ENCODE measurements at places on chromosomes 7 and 10. TPM values are rescaled to one million over a fixed set of nuclear protein-coding genes. Genes with fewer than 3 reads are reported as not detected.
A peak's percentile ranks its signal among the peaks of the same experiment; 100 is the strongest.

- no peak for DNase-seq
Measured at GRCh38 chr10:119444866-119445265, 97.7 kb downstream of the RGS10 start.

- DNase-seq = peak; percentile 29
Measured at GRCh38 chr10:35517431-35518181, 87.5 kb upstream of the GJD4 start.

DNA sequence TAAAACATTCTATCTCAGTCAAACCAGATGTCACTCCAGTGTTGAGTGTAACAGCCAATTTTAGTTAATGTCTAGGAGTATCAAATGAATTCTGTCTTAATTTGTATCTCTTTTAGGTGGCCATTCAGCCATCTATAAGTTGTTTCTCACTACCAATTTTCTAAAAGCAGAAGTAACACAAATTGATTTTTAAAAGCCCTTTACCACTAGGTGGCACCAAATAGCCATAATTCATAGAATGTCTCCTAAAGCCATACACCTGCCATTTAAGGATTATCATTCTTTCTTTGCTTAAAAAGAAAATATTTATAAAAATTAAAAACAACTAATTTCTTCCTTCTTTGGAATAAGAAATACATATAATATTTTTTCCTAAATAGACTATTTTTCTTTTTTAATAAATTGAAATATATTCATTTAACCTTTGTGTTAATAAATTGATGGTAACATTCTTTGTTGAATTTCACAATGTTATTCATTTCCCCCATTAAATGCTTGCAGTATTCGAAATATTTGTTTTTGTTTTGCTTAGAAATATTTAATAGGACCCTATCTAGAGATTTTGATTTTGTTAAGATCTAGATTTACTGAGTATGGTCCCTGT lies 107.8 kb upstream of the PPP1R3A start:
- peak; percentile 65 for DNase-seq

DNA sequence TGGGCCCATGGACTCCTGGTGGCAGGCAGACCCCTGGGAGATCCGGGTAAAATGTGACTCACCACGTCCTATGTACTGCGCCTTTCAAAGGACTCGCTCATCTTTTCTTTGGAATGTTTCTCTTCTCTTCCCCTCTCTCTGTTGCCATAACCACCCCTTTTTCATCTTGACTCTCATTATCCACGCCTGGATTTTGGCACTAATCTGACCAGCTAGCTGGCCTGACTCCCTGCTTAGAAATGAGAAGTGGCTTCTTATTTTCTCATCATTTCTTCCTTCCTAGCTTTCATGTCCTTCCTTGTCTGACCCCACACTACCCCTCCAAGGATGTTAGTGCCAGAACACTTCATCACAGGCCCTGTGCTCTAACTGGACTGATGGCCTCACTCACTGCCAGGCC lies 98.0 kb upstream of the FAM171A1 start:
- DNase-seq = no peak

DNA sequence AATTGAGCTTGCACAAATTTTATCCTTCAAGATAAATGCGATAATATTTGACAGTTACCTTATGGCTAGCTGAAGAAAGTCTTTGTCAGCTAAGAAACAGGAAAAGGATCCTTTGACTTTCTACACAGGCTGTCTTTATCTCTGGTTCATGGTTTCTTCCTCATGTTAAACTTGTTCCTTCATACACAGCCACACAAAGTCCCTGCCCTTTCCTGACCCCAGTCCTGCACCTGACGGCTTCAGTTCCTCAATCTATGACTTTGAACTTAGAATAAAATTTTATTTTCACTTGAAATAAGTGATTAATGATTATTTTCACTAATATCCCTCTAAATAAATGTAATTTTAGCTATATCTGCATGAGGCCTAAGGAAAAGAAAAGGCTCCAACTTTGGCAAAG lies 77.8 kb upstream of the PRSS1 start:
- no peak for DNase-seq

DNA sequence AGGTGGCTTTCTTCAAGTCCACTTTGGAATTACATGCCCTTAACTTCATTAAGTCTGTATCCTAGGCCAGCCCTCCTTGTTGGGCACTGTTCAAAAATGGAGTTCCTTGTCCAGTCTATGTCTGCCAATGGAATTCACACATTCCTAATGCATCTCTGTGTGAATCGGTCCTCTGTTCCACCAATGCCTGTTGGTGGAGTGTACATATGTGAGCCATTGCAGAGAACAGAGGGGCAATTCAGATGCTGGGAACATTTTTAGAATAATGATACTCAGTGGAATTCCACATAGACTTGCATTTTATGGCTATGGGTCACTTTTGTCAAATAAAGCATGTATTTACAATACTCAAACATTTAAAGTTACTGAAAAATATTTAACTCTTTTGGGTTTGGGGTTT lies 108.3 kb downstream of the COL28A1 start:
- no peak for DNase-seq

DNA sequence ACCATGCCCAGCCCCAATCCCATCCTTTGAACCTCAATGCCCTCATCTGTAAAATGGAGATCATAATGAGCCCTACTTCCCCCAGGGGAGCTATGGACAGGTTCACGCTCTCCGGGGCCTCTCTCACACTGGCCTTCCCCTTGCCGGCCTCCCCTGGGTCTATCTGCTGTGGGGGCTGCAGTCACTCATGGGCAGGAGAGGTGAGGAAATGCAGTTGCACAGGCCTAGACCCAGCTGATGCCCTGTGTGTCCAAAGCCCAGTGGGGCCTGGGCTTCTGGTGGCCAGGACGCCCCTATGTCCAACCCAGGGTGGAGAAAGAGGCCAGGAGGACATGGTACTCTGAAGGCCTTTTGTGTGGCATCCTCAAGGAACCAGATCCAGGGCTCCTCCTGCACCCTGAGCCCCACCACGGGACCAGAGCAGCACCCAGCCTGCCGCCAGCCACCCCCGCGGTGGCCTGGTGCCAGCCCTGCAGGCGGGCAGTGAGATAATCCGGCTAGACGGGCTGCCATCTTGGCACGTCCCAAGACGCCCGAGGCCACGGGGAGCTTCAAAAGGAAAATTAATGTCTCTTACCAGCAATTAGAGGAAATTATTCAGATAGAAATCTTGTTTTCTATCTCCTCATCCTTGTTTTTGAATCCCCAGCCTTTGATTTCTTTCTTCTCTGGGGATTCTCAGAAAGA lies 39.0 kb downstream of the MYL10 start:
- DNase-seq = no peak

DNA sequence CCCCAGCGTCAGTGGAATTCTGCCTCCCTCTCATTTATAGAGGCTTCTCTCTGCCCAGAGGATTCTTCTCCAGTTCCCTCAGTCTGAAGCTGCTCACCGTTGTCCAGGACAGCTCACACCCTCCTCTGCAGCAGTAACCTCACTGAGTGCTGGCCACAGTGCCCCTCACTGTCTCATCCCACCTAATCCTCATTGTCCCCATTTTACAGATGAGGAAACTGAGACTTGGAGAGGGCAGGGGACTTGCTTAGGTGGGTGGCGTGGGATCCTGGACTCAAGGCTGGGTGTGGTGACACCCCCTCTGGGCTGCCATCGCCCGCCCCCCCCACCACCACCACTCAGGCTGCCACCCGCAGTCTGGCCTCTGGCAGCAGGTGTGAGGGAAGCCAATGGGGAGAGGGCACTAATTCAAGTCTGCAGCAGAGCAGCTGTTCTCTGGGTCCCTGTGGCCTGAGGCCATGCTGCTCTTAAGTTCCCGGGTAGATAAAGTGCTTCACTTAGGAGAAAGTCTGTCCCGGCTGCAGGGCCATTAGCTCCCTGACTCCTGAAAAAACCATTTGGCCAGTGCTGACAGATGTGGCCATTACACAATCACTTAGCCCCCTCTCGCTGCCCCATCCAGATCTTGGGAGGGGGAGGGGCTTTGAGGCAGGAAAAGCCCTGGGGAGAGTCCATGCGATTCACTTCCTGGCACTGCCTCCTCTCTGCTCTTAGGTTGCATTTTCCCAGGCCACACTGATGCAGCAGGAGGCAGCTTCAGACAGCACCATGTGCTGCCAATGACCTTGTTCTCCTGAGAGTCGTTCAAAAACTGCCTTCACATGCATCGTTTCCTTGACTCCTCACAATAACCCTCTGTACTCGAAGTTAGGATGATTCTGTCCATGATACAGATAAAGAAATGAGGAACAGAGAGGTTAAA lies 36.3 kb downstream of the DRGX start:
- DNase-seq = peak; percentile 45

GRCh38 chr7:3289996-3290395 lies 11.1 kb upstream of the SDK1 start:
- DNase-seq = peak; percentile 93

GRCh38 chr7:45720989-45721388 lies 146.8 kb downstream of the ADCY1 start:
- no peak for DNase-seq

Gene WNT8B
- not detected for total RNA-seq

Gene FOXP2
- 0.71 TPM for total RNA-seq
